ENCODE measurements at places on chromosomes 12 and 14. TPM values are rescaled to one million over a fixed set of nuclear protein-coding genes. Genes with fewer than 3 reads are reported as not detected.

GRCh38 chr14:105358140-105358846 is 40.0 kb upstream of the TEX22 start:
- no peaks in the 10 kb centered on the region for H3K27me3 ChIP-seq
- DNase-seq = no peak
- H3K4me1 ChIP-seq = no peaks in the 10 kb centered on the region
- H3K4me3 ChIP-seq = no peak overlapping the region
- H3K27ac ChIP-seq = no peak overlapping the region

DNA sequence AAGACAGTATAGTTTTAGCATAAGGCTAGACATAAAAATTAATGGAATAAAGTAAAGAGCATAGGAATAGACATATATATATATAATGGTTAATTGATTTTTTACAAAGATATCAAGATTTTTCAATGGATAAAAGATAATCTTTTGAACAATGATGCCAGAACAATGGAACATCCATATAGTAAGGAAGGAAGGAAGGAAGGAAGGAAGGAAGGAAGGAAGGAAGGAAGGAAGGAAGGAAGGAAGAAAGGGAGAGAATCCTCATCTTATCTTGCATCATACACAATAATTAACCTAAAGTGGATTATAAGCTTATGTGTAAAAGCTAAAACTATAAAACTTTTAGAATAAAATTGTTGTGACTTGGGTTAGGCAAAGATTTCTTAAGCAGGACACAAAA is 9.8 kb upstream of the NELL2 start:
- H3K4me3 ChIP-seq = no peak overlapping the region
- H3K4me1 ChIP-seq = no peaks in the 10 kb centered on the region
- DNase-seq = no peak
- H3K27me3 ChIP-seq = no peaks in the 10 kb centered on the region
- no peak overlapping the region for H3K27ac ChIP-seq

GRCh38 chr14:89811954-89812575 is 142.5 kb downstream of the EFCAB11 start:
- H3K27ac ChIP-seq = no peak overlapping the region
- no peak for DNase-seq
- H3K27me3 ChIP-seq = no peaks in the 10 kb centered on the region
- H3K36me3 ChIP-seq = no peaks in the 10 kb centered on the region

NPFF gene
- total RNA-seq = 0.51 TPM

- H3K27me3 ChIP-seq = peaks cover 42% of the 10 kb centered on the region
- H3K36me3 ChIP-seq = no peaks in the 10 kb centered on the region
- DNase-seq = no peak
Observed at GRCh38 chr14:105878554-105878953, 352.2 kb downstream of the TMEM121 start.

- no peaks in the 10 kb centered on the region for H3K27me3 ChIP-seq
- DNase-seq = no peak
- H3K36me3 ChIP-seq = no peaks in the 10 kb centered on the region
Observed at GRCh38 chr12:851343-851742, 98.2 kb downstream of the RAD52 start.

DNA sequence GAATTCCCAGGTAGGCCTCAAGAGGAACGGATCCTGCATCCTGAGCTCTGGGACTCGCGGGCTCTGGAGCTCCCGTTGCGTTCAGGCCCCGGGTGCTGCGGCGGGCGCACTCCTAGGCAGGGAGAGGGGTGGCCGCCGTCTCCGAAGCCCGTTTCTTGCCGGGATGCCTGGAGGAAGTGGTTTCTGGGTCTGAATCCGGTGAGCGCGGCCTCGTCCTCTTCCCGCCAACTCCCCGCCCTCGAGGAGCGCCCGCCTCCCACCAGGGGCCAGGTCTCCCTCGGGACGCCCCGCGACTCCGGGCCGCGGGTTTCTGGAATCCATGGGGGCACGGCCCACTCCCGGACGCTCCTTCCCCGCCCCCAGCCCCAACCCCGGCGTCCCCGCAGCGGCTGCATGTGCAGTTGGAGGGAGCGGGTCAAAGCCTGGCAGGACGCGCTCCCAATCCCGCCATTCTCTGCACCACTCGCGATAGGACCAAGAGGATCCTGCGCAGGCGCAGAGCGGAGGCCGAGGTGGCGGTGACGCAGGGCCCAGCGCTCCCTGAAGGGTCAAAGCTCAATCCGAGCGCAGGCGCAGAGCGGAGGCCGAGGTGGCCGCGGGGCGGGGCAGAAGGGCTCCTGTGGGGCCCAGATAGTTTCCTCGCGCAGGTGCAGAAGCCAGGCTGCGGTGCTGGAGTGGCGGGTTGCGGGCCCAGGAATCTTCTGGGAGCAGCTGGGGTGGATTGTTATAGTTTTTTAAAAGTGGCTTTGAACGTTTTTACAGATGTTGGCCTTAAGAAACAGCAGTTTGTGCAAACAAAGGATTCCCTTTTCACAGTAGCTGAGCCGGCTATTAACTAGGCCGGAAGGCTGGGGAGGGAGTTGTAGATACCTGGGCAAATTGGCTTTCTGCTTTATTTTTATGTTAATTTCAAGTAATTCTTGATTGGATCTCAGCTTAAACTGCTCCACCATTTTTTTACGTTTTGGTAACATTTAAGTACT is 796.4 kb downstream of the AACS start:
- no peak for DNase-seq
- H3K27me3 ChIP-seq = no peaks in the 10 kb centered on the region
- no peaks in the 10 kb centered on the region for H3K36me3 ChIP-seq

GRCh38 chr14:77498984-77499527 is 440 bp upstream of the ISM2 start:
- H3K4me3 ChIP-seq = peak overlapping the region; percentile 88
- peak; percentile 35 for DNase-seq
- H3K4me1 ChIP-seq = peaks cover 62% of the 10 kb centered on the region
- H3K36me3 ChIP-seq = no peaks in the 10 kb centered on the region
- peak overlapping the region; percentile 74 for H3K27ac ChIP-seq

B4GALNT3 gene
- 2.9 TPM for total RNA-seq

DNA sequence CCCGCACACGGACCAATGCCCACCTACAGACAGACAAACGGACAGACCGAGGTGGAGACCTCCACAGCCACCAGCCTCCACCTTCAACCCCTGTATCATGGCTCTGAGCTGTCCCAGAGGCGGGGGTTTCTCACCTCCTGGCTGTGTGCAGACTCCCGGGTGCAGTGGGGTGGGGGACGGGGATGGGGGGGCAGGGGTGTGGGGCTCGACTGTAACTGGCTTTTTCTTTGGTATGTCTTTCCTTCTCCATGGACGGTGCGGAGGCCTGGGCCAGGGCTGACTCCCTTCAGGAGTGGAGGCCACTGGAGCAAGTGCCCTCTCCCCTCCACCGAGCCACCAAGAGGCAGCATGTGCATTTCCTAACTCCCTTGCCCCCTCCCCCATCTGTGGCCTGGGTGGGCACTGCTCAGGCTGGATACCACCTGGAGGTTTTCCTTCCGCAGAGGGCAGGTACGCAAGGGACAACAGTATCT is 122.6 kb downstream of the ESRRB start:
- H3K4me1 ChIP-seq = no peaks in the 10 kb centered on the region
- no peak overlapping the region for H3K4me3 ChIP-seq
- no peak overlapping the region for H3K27ac ChIP-seq

USP15 gene
- 71.1 TPM for total RNA-seq

DNA sequence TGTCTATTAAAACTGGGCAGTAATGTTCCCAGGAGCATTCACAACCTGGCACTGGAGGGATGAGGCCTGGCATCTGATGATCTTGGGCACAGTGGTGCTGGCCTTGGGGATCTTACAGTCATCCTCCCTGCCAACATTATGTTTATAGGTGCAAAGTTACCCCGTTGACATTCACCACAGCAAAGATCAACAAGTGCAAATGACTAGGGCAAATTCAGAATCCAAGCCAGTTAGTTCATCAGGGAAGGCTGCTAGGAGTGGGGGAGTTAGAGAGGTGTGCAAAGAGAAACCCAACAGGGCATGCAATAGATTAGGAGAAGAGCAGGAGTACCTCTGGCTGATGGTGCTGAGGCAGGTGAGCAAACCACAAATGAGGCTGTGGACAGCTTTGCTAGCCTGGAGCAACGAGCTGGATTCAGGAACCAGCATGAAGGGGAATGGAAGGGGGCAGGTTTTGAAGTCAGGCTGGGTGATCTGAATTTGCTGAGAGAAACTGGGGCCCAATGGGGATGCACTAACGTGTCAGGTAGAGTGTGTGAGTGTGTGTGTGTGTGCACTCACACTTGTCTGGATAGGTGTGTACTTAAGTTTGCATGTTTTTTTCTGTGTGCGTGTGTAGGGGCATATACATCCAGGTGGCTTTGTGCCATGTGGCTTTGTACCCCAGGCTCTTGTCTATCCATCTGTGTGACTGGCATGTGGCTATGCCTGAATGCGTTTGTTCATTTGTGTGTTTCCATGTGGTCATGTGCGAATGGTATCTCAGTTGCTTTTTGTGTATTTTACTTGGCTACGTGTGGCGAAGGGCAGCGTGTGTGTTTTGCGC is 1.6 kb downstream of the CISTR start:
- H3K36me3 ChIP-seq = no peaks in the 10 kb centered on the region
- H3K4me3 ChIP-seq = peak overlapping the region; percentile 73
- no peak for DNase-seq
- H3K27ac ChIP-seq = no peak overlapping the region

PIK3C2G gene
- total RNA-seq = not detected

DNA sequence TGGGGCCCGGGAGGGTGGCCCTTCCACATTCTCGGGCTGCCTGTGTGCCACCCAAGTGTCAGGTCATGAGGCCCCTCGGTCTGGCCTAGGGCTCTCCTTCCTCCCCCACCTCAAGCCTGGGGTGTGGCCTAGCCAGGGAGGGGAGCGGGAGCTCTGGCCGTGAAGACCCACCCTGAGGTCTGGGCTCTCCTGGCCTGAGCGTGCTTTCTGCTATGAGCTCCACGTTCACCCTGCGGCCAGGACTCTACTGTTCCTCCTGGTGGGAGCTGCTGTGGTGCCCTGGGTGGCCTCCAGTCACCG is 12.0 kb downstream of the PACS2 start:
- no peaks in the 10 kb centered on the region for H3K27me3 ChIP-seq
- no peak overlapping the region for H3K4me3 ChIP-seq
- H3K27ac ChIP-seq = no peak overlapping the region
- H3K4me1 ChIP-seq = peaks cover 20% of the 10 kb centered on the region
- H3K36me3 ChIP-seq = no peaks in the 10 kb centered on the region
